Activated CD8-positive, alpha-beta memory T cell treated with anti-CD3 and anti-CD28 coated beads, Interleukin-2, amount 10 ng/mL, durations not matched to agents 7 days and 5 days (primary cell): ENCODE measurements at places on chromosomes 3 and 15.

- DNase-seq = no peak
These were observed 46.6 kb downstream of the CEP70 start for GRCh38 chr3:138547342-138547975.

GRCh38 chr3:133884054-133884886 is 11.4 kb downstream of the RAB6B start:
- DNase-seq = no peak

GRCh38 chr3:130374033-130374432 is 28.6 kb downstream of the COL6A5 start:
- DNase-seq = no peak

- no peak for DNase-seq
These were observed 222.1 kb downstream of the THSD4 start for GRCh38 chr15:71337197-71337845.

GRCh38 chr3:11901286-11901875 is 54.7 kb upstream of the TAMM41 start:
- DNase-seq = no peak

- DNase-seq = no peak
These were observed 23.4 kb downstream of the METTL6 start for GRCh38 chr3:15403965-15404364.

DNA sequence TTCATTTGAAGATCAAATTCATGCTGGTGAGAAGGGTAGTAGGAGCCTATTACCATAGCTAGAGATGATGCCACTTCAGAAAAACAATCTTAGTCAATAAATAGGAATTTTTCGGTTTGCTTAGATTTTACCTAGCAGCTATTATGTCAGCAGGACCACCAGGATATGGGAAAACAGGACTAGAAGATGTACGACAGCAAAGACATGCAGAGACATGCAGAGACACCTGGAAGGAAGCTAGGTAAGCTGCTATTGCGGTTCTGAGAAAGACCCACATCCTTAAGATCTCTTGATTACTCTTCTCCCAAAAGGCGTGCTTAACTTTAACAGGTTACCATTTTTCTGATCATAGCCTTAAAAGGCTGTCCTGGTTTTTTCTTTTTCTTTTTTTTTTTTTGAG is 64.8 kb upstream of the THSD4 start:
- DNase-seq = no peak

DNA sequence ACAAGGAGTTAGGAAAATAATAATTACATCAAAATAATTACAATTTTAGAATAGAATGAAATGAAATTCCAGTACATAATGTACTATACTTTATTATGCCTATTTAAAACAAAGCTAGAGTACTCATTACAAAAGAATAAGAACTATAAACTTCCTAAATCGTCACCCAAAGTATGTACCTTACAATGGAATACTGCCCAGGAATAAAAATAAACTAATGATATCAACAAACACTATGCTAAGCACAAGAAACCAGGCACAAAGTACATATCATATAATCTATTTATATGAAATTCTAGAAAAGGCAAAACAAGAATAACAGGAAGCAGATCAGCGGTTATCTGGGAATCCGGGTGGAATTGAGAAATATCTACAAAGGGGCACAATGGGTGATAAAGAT is 84.7 kb downstream of the MYO9A start:
- DNase-seq = no peak

- no peak for DNase-seq
These were observed 21.8 kb upstream of the POU1F1 start for GRCh38 chr3:87298111-87298718.

- no peak for DNase-seq
These were observed 1038.7 kb downstream of the IGSF11 start for GRCh38 chr3:117995842-117996437.

- DNase-seq = no peak
These were observed 95.9 kb downstream of the GALK2 start for GRCh38 chr15:49265911-49266310.

- DNase-seq = no peak
These were observed 15.1 kb downstream of the NTRK3 start for GRCh38 chr15:88241461-88241860.

GRCh38 chr3:125350597-125350996 is 24.5 kb downstream of the ZNF148 start:
- no peak for DNase-seq

- no peak for DNase-seq
These were observed 138.4 kb downstream of the LEKR1 start for GRCh38 chr3:156964577-156964976.

GRCh38 chr15:88388686-88389085 is 78.5 kb downstream of the MRPL46 start:
- DNase-seq = no peak

GRCh38 chr3:146705225-146705624 is 100.1 kb upstream of the PLSCR5 start:
- no peak for DNase-seq

DNA sequence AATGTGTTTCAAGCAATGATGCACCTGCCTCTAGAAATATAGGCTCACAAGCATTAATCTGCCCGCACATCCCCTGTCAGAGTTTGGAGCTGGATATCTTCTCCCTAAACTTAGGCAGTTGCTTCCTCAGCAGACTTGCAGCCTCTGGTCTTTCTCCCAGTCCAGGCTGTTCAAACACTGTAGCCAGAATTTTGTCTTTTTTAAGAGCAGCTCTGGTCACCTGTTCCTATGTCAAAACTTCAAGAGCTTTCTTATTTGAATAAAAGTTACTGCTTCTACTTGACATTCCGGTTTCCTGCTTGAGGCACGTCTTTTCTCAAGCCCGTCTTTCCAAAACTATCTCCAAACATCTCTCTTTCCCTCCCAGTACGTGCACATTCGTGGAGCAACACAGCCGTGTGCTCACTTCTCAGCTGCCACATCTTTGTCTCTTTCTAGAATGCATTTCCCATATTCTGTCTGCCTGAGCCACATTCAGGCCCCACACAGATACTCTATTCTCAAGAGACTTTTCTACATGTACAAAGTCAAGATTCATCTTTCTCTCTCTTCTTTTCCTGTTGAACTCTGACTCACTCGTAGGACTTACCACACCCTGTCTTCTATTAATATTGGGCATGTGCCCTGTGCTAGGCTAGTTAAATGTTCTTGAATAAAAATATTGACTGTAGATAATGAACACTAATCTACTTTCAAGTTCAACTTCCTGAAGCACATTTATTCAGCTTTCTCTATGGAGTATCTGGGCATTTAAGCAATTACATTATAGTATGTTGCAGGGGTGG is 307.7 kb upstream of the SOX2 start:
- DNase-seq = no peak

DNA sequence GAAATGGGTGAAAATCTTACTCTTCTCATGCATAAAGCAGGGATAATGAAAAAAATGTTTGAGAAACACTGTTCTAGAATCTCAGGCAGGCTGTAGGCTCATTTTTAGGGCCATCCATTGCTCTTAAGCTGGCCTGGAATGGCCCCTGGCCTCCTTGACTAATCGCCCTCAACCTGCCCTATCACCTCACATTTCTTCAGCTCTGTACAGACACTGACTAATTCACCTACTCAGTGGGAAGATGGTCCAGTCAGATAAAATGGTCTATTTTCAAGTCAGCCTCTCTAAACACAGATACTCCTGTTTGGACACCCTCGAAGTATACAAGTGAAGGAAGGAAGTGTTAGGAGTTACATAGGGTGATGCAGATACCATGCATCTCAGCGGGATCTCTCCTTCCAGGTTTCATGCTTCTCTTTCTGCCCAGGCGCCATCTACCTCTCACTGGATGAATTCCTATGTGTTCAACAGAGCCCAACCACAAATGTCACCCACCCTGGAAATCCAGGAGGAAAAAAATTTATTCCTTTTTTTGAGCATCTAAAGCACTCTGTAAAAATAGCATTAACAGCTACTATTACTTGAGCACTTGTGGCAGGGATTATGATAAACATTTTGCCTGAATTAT is 12.1 kb downstream of the FMN1 start:
- DNase-seq = no peak

- DNase-seq = peak; percentile 66
These were observed 501 bp downstream of the DMXL2 start for GRCh38 chr15:51621936-51622603.

GRCh38 chr15:81516461-81516860 is 142.4 kb upstream of the TMC3 start:
- DNase-seq = no peak

- DNase-seq = no peak
These were observed 16.8 kb downstream of the HEMK1 start for GRCh38 chr3:50585919-50586762.

- DNase-seq = no peak
These were observed 342.8 kb upstream of the ARPP21 start for GRCh38 chr3:35296533-35296932.

GRCh38 chr15:30924353-30924752 is 20.6 kb downstream of the FAN1 start:
- no peak for DNase-seq

- DNase-seq = no peak
These were observed 147.2 kb downstream of the FNDC3B start for GRCh38 chr3:172186607-172187006.

DNA sequence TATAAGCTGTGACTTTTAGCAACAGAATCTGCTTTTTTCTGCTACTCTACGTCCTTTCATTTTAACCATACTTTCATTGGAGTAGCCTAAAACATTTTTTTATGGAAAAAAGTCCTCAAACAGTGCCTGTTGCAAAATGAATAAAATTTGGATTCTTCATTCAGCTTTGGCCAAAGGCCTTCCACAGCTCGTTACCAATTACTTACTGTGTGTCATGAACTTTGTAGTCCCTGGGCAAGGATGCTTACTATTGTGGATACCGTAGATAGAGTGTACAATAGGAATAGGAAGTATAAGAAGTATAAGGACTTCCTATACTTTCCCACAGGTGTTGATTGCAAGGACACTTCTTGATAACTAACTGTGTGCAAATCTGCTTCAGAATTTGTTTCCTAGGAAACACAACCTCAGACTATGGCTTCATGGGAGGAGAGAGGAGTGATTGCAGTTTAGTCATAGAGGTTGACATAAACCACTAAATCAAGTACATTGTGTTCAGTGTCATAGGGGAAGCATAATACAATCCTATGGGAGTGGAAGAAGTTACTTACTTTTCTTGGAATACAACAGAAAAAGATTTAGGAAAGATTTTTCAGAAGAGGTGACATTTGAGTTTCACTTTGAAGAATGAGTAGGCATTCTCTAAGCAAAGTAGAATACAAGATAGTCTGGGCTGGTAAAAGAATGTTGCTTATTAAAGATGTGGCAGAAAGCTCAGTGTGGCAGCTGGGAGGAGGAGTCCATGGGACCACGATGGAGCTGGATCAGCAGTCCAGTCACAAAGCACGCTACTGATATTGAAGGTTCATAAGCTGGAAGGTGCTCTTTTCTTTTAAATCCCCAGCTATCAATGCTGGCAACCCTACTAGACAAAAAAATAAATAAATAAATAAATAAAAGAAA is 309.7 kb upstream of the TPRG1 start:
- no peak for DNase-seq

GRCh38 chr3:9395570-9396300 is 1.7 kb upstream of the SETD5 start:
- DNase-seq = no peak

GRCh38 chr3:143595456-143596077 is 252.7 kb downstream of the SLC9A9 start:
- no peak for DNase-seq

- no peak for DNase-seq
These were observed 8.3 kb upstream of the TM4SF4 start for GRCh38 chr3:149466192-149466591.

DNA sequence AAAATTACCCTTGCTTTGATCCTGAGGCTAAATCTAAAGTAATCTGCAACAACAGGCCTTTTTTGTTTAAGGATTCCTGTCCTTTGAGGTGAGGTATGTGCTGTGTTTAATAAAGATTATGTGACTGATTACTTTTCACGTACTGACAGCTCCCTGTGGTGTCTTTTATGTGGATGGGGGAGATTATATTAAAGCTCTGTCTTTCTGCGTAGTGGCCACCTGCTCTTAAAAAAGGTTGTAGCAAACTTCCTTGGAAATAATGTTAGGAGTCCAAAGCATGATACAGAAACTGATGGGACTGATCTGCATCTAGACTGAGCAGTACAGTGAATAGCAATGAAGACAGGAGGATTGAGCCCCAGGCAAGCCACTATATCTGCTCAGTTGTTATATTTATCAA is 453.0 kb upstream of the GOLIM4 start:
- DNase-seq = no peak

GRCh38 chr3:11558002-11558401 is 85.7 kb downstream of the VGLL4 start:
- DNase-seq = no peak

DNA sequence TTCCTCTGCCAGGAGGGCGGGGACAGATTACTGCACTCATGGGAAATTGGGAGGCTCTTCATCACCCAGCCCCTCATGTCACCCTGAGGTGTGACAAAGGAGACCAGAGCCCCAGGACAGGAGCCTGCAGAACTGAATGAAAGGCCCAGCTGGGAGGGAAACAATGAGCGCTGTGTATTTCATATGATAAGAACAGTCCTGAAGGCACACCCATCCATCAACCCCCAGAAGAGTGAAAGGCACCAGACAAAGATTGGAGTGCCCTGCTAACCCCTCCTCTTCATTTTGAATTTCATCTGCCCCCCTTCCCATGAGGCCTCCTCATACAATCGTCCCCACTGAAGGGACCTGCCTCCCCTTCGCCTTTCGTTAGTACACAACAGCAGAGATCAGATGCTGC is 160.0 kb upstream of the PRICKLE2 start:
- no peak for DNase-seq

GRCh38 chr3:20197775-20198174 is 11.8 kb upstream of the SGO1 start:
- no peak for DNase-seq

GRCh38 chr3:53823026-53823955 is 22.9 kb downstream of the CHDH start:
- no peak for DNase-seq
